ENCODE measurements at places on chromosomes 12 and 14. TPM values are rescaled to one million over a fixed set of nuclear protein-coding genes. Genes with fewer than 3 reads are reported as not detected.

- H3K36me3 ChIP-seq, result no peaks in the 10 kb centered on the region
- no peak for DNase-seq
- H3K27me3 ChIP-seq, result no peaks in the 10 kb centered on the region
- no peak overlapping the region for H3K27ac ChIP-seq
- H3K4me3 ChIP-seq, result no peak overlapping the region
Measured at GRCh38 chr14:96481731-96482314, 20.4 kb upstream of the PAPOLA start.

GRCh38 chr12:68450947-68451260 lies 118.7 kb upstream of the MDM1 start:
- H3K27me3 ChIP-seq, result no peaks in the 10 kb centered on the region
- no peak overlapping the region for H3K4me3 ChIP-seq
- peaks cover 71% of the 10 kb centered on the region for H3K4me1 ChIP-seq
- no peak for DNase-seq
- no peak overlapping the region for H3K27ac ChIP-seq

The LYSET gene
- total RNA-seq, result 25.6 TPM

The ANG gene
- total RNA-seq, result 5.2 TPM

GRCh38 chr14:76502638-76503037 lies 126.7 kb downstream of the ESRRB start:
- no peak overlapping the region for H3K4me3 ChIP-seq
- no peaks in the 10 kb centered on the region for H3K36me3 ChIP-seq
- H3K4me1 ChIP-seq, result no peaks in the 10 kb centered on the region
- H3K27me3 ChIP-seq, result no peaks in the 10 kb centered on the region
- no peak overlapping the region for H3K27ac ChIP-seq
- no peak for DNase-seq
